WTC11 (cell line): ENCODE measurements at places on chromosomes 7 and 10. TPM values are rescaled to one million over a fixed set of nuclear protein-coding genes. Genes with fewer than 3 reads are reported as not detected.

DNA sequence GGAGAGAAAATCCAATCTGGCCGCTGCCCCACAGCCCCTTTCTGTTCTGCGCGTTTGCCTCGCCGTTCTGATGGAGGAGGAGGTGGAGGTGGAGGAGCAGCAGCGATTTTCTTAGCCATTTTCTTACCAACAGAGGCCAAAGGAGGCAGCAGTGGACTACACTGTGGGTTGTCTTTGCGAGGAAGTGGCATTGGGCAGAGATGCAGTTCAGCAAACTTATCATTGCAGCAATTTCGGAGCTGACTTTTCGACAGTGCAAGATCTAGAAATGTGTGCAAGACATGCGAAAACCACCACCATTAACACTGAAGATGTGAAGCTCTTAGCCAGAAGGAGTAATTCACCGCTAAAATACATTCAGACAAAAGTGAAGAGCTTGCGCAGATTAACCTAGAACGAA lies 1.9 kb upstream of the ARL4A start:
- DNase-seq, result peak; percentile 58

Gene ADCY1
- 25.6 to 29.0 TPM (median 26.4 TPM) in 3 replicates for total RNA-seq

Gene CARD11
- 34.6 to 40.8 TPM (median 35.5 TPM) in 3 replicates for total RNA-seq

Gene CRTAC1
- 1.1 to 1.7 TPM (median 1.2 TPM) in 3 replicates for total RNA-seq

DNA sequence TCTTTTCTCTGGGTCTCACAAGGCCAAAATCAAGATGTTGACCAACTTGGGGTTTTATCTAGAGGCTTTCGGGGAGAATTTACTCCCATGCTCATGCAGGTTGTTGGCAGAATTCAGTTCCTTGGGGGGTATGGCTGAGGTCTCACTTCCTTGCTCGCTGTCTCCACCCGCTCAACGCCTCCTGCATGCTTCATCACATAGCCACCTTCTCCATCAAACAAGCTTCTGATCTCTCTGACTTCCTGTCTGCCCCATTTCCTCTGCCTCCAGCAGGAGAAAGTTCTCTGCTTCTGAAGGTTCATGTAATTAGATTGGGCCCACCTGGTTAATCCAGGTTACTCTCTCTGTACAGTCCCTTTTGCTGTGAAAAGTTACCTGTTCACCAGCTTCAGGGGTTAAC lies 179.1 kb upstream of the FZD1 start:
- no peak for DNase-seq

DNA sequence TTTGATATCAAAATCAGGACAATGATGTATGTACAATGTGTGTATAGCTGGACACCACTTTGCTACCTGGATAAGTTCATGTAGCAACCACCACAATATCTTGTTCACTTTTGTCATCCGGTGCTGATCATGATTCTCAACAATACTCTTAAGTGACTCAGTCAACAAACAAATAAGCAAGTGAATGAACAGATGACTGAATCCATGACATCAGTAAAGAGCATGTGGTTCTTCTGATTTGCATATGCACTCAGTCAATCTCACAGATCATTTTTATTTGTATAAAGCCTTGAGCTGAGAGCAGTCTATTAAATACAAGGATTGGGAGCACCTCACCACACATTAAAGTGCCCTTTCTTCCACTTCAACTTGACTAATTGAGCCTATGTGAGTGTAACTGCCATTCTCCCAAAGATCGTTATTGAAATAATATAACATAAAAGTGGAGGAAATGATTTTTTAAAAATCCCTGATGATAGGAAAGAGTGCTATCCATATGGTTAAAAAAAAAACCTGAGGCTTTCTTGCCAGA lies 69.5 kb downstream of the NPSR1 start:
- no peak for DNase-seq

Gene CALN1
- 9.7 to 11.0 TPM (median 10.5 TPM) in 3 replicates for total RNA-seq

Gene SAP25
- 9.3 to 11.7 TPM (median 9.7 TPM) in 3 replicates for total RNA-seq

GRCh38 chr10:63603709-63604445 lies 82.7 kb downstream of the REEP3 start:
- DNase-seq, result no peak

- no peak for DNase-seq
Measured at GRCh38 chr10:22648547-22648961, 65.8 kb downstream of the PIP4K2A start.

Gene DRGX
- total RNA-seq, result not detected in 3 replicates

Gene AS3MT
- total RNA-seq, result 8.8 to 10.4 TPM (median 9.3 TPM) in 3 replicates

DNA sequence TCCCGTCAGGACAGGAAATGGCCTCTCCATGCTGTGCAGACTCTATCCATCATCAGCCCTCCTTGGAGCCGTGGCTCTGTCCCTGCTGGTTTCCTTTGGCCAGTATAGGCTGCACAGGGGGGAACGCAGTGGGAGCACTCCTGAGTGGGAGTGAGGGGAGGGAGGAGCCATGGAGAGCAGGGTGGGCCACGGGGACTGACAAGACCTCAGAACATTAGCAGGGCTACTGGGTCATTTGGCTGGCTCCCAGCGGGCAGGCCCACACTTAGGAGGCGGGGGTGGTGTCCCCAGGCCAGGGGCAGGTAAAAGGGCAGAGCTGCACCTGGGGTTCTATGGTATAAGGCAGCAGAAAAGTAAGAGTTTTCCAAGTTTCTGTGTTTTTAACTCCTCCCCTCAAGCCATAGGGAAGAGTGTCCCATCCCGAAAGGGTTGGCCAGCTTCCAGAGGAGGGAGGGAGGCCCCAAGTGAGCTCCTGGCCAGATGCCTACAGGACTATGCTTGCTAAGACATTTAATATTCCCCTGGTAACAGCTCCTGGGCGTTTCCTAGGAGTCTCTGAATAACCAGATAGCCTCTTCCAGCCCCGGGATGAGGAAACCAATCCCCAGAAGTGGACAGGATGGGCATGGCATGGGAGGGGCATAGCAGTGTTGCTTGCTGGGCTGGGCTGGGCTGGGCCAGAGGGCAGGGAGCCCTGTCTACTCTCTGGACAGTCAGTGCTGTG lies 5.5 kb upstream of the OPN4 start:
- no peak for DNase-seq

GRCh38 chr7:53422291-53422690 lies 386.9 kb downstream of the POM121L12 start:
- DNase-seq, result no peak

Gene PRLHR
- not detected in 3 replicates for total RNA-seq

GRCh38 chr10:103507235-103508191 lies 14.0 kb downstream of the NEURL1 start:
- no peak for DNase-seq

Gene CTAGE4
- total RNA-seq, result 18.3 to 23.3 TPM (median 20.9 TPM) in 3 replicates

GRCh38 chr7:108347616-108348015 lies 108.6 kb downstream of the NRCAM start:
- DNase-seq, result peak; percentile 79

GRCh38 chr7:43921423-43921822 lies 4.8 kb upstream of the UBE2D4 start:
- DNase-seq, result no peak

Gene AEBP1
- total RNA-seq, result 50.8 to 55.5 TPM (median 52.4 TPM) in 3 replicates

- no peak for DNase-seq
Measured at GRCh38 chr7:68700414-68700813, 897.9 kb upstream of the AUTS2 start.

- no peak for DNase-seq
Measured at GRCh38 chr7:130838738-130839137, 104.7 kb upstream of the KLF14 start.

- no peak for DNase-seq
Measured at GRCh38 chr7:71611986-71612385, 480.0 kb downstream of the GALNT17 start.

- peak; percentile 8 for DNase-seq
Measured at GRCh38 chr7:128190051-128190647, 50.9 kb upstream of the LEP start.

- DNase-seq, result no peak
Measured at GRCh38 chr10:30554440-30554825, 75.1 kb downstream of the LYZL2 start.

Gene PTPRN2
- 2.6 to 4.7 TPM (median 3.9 TPM) in 3 replicates for total RNA-seq

Gene OR6B1
- not detected in 3 replicates for total RNA-seq

DNA sequence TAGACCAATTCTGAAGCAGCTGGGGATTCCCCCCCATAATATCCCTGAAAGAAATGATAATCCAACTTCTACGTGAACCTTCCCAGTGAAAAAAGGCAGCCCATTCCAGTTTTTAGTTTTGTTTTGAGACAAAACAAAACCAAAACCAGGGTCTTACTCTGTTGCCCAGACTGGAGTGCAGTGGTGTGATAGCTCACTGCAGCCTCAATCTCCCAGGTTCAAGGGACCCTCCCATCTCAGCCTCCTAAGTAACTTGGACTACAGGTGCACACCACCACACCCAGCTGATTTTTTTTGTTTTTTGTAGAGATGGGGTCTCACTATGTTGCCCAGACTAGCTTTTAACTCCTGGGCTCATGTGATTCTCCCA lies 12.5 kb upstream of the ARPC1A start:
- DNase-seq, result no peak

GRCh38 chr10:72421885-72422540 lies 67.3 kb upstream of the DNAJB12 start:
- DNase-seq, result peak; percentile 24

DNA sequence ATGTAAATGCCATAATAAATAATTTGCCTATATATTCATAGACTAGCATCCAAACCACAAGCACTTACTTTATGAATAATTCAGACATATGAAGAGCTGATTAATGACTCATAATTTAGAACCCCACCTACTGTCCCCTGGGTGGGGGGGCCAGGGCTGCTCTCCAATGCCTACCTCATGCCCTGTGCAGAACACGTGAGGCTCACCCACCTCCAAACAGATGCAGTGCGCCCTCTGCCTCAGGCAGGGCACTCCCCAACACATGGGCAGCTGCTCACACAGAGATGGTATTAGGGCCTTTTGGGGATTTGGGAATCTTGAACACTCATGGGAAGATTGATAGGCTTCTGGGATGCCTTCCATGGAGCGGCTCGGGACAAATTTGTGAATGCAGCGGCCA lies 75.1 kb upstream of the INSIG1 start:
- no peak for DNase-seq

DNA sequence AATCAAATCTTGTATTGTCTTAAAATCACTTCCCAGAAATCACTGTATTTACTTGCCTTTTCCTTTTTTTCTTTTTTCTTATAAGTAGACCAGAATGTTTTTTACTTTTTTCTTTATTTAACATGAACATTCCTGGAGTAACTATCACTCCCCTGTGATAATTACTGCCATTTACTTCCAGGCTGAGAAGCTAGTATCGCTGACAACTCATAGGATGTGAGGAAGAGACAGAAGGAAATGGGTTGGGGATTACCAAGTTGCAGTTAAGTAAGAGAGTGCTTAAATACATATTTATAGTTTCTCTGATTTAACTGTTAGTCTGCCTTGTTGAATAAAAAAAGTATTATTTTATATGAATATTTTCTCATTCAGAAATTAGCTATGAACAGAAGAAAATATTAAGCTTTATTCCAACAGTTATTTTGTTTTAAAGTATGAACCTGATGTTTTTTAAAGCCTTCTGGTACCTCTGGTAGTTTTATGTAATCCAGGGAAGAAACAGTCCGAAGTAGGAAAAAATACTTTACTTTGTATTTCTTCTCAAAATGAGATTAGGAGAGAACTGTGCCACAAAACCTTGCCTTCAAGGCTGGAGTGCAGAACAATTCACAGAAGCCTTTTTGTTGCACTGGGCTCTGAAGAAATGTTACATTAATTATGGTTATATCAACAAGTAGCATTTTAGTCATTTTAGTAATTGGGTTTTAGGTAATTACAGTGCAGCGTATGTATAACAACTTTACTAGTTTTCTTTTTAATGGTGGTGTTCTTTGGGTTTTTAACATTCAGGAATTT lies 72.8 kb downstream of the SHOC2 start:
- DNase-seq, result no peak

Gene KCNH2
- 13.9 to 16.2 TPM (median 14.6 TPM) in 3 replicates for total RNA-seq

DNA sequence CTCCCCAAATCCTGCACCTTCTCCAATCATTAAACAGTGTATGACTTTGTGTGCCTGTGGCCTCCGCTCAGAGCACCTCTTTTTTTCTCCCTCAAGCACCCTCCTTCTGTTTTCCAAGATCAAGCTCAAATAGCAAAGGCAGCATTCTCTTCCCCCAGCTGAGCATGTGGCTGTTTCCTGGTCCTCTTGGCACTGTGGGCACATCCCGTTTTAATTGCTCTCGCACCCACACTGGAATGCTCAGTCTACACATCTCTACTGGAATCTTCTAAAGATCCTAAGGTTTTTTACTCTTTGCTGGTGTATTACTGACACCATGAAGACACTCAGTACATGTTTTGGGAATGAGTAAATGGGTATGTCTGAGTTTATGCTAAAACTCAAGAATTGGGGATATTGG lies 107.4 kb downstream of the WDFY4 start:
- no peak for DNase-seq

Gene UCMA
- total RNA-seq, result 1.0 to 1.9 TPM (median 1.5 TPM) in 3 replicates

GRCh38 chr7:111012799-111013675 lies 77.9 kb upstream of the LRRN3 start:
- no peak for DNase-seq

DNA sequence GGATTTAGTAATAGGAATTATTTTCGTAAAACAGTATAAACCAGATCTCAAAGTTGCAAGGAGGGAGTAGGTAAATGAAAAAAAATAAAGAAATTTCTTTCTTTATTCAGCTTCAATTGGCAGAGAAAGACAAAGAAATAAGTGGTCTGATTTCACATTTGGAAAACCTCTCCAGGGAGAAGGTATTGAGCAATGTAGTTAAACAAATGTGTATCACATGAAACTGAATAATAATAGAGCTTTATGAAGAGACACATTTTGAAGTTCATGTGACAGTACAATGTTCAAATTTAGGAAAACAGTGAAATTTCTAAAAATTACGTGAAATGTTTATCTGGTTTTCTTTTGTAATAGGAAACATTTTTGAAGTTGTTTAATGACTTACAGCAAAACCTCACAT lies 63.0 kb downstream of the TAX1BP1 start:
- DNase-seq, result no peak

DNA sequence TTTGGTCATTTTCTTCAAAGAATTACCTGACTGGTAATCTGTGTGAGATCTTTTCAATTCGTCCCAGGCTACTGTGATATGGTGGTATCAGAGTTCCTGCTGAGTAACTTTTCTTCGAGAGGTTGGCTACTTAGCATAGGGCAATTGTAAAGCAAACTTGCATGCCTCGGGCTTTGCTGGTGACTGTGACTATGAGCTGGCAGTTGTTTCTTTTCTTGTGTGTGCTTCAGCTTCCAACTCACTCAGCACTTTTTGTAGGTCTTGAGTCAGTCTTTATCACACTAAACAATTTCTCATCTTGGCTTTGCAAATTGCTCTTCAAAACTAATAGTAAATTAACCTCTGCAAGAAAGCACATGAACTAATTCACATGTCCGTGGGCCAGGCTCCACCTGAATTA lies 44.3 kb downstream of the PRR15 start:
- no peak for DNase-seq
